ENCODE measurements at places on chromosomes 4 and X.

GRCh38 chr4:70399319-70399718 lies 1.6 kb downstream of the OPRPN start:
- no peak for DNase-seq

GRCh38 chr4:74219240-74219639 lies 61.3 kb downstream of the MTHFD2L start:
- no peak for DNase-seq

GRCh38 chrX:100658941-100659381 lies 15.0 kb downstream of the SRPX2 start:
- no peak for DNase-seq

DNA sequence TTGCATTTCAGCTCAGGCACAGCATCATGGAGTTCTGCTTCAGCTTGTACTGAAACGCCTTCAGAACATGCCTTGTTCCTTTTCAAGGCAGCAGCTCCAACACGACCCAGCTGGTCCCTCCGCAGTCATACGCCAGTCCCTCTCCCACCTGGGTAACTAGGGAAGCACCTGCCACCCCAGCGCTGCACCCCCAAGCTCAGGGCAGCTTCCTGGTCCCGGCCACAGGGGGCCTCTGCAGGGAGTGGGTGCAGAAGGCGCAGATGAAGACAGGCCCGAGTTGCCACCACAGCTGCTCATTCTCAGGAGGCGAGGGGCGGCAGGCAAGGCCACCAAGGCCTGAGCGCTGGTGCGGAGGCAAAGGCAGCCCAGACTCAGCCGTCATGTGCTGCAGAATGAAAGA lies 21.8 kb downstream of the WDR1 start:
- DNase-seq: no peak

DNA sequence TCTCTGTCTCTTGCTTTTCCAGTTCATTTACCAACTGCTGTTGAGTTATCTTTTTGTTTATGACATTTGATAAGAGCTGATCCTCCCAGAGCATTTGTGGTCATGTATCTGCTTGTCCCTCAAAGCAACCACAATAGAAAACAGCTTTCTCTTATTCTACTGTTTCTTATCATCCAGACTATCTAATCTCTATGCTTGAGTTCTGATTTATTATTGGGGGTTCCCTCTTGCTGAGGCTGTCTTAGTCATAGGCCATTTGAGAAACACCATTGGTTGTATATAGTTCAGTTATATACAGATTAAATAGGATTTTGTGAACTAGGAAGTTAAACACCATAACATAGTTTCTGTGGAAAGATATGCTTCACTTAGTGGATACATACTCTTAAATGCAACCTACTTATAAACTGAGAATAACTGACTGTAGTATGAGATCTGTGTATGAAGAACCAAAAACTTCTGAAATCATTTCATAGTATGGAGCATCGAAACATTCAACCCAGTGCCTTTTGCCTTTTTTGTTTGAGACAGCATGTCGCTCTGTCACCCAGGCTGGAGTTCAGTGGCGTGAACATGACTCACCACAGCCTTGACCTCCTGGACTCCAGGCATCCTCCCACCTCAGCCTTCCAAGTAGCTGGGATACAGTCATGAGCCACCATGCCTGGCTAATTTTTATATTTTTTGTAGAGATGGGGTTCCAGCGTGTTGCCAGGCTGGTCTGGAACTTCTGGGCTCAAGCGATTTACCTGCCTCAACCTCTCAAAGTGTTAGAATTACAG lies 75.8 kb downstream of the STIM2 start:
- DNase-seq: peak; percentile 78

DNA sequence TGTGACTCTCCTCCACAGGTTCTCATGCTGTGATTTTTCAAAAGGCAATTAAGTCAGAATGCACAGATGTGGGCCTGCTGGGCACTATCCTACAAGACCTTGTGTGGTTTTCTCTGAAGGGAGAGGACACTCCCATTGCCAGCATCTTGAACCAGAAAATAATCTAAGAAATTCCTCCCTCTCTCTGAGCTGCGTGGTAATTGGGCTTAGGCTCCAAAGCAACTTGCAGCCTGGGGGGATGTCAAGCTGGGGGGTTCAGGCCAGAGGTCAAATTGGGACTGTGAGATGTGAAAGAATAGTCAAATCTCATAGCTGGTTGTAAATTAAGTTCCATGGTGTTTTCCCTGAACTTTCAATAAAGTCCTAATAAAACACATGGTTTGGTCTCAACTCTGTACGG lies 350.6 kb upstream of the SLC7A11 start:
- DNase-seq: no peak

GRCh38 chr4:168496834-168497233 lies at the start of gene PALLD:
Gene PALLD, plus strand, starts transcription at chr4:168497052.
- DNase-seq: peak; percentile 65

DNA sequence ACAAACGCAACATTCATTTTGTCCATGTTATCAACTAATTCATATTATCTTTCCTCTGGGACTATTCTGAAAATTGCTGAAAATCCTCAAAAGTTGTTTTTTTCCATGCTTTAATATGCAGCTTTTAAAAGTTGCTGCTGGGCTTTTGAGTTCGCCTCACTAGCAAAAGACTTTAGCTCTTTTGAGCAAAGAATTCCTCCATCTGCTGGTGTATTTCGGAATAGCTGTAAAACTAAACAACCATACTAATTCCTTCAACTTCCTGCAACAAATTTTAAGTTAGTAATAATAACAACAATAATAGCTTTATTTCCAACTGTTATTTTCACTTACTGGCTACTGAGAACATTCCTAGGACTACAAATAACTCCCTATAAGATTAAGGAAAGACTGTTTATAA lies 124.5 kb upstream of the PLAC1 start:
- no peak for DNase-seq

GRCh38 chr4:25178838-25179261 lies 18.6 kb upstream of the SEPSECS start:
- no peak for DNase-seq

DNA sequence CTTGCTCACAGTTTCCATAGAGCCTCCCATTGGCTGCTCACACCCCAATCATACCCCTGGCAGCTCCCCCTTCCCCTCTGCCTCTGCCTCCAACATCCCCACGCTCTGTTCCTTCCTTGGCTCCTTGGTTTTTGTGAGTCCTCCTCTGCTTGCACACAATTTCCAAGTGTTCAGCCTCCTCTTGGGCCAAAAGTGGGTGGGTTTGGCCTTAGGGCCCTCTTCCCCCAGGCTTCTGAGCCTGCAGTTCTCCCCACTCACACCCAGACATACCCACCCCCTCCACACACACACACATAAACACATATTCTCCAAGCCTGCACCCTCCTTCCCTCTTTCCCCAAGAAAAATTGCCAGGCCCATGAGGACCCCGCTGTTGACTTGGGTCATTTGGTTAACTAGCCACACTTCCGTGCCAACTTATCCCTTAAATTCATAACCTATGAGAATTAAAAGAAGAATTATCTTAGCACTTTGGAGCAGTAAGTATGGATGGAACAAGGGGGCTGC lies 4.5 kb downstream of the APLN start:
- peak; percentile 34 for DNase-seq

GRCh38 chrX:41445171-41445570 lies 2.0 kb upstream of the NYX start:
- peak; percentile 36 for DNase-seq

GRCh38 chrX:119762718-119763117 lies 4.3 kb downstream of the SOWAHD start:
- DNase-seq: no peak

- peak; percentile 95 for DNase-seq
Observed at GRCh38 chr4:138875891-138876608, 139.5 kb upstream of the NOCT start.

GRCh38 chrX:13304052-13304451 lies 15.8 kb downstream of the ATXN3L start:
- no peak for DNase-seq

- no peak for DNase-seq
Observed at GRCh38 chrX:65757943-65758342, 90.5 kb downstream of the MSN start.

DNA sequence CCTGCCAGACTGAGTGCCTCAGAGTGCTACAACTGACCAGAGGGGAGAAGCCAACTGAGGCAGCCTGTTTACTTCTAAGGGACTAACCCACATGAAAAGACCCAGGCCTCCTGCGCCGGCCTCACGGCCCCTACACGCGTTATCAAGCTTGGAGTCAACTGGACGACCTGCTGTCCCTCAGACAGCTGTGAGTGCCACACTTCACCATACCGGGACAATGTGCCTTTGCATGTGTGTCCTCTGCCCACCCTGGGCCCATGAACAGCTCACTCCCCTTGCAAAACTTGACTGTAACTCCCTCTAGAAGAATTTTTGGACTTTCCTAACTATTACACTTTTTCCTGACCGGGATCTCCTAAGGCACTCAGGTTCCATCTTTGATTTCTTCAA lies 1.8 kb downstream of the NOP14 start:
- DNase-seq: peak; percentile 77

GRCh38 chr4:1626941-1627340 lies 57.2 kb downstream of the FAM53A start:
- DNase-seq: no peak

DNA sequence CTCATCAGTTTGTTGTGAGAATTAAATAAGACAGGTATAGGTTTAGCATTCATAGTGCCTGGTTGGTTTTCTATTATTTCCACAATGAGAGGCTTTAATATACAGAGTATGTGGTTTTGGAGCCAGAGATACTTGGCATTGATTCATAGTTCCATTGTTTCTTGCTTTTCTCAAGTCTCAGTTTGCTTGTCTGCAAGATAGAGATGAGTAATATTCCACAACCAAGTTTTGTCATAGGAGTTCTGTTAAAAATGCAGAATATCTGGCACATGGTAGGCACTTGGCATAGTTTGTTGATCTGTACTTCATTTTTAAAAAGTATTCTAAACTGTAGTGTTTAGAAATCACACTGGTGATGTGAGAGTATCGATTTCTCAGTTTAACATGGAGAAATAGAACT lies 37.5 kb upstream of the EDA2R start:
- no peak for DNase-seq

GRCh38 chr4:23504083-23504482 lies 385.8 kb downstream of the PPARGC1A start:
- no peak for DNase-seq

DNA sequence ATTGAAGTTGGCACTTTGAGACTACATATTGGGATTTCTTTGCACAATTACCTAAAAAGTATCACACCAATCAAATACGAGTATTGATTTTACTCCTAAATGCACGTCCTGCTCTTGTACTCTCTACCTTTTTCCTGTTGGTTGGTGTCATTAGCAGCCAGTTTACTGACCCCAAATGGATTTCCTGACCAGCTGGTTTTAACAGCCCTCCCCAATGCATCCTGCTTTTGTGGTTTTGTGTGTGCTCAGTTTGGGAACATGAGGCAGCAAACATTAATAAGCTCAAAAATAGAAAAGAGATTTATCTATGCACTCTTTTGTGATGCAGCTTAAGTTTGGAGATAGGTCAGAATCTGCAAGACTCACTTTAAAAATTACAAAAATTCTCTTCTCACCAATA lies 230.3 kb downstream of the MAPK10 start:
- DNase-seq: no peak

DNA sequence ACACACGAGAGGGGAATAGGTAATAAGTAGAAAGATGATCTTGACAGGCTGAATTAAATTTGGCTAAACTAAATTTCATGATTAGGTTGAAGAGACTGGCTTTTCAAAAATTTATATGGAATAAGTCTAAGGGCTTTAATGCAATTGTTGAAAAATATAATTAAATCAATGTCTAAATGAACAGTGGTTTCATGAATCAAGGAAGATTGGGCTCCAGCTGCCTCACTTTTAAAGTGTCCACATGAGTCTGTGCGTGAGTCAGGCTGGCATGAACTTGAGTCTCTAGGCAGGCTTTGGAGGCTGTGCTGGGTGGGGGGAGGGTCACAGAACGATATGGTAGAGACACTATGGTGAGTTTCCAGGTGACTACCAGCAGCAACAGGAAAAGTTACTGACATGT lies 111.9 kb downstream of the SORBS2 start:
- DNase-seq: no peak

DNA sequence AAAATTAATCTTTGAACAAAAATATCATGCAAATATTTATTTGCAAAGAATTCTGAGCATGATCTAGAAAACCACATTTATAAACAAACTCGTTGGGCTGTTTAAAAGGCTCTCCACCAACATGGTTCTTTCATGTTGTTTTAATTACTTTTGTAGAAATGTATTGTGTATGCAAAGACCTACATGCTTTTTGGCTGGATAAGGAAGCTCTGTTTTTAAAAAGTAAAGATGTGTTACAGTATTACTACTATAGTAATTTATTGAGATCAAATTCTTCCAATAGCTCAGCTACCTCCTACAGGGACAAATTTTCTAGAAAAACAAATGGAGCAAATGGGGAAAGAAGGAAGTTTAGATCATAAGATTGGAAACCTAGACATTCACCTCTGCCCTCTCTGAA lies 177.5 kb upstream of the TTC29 start:
- DNase-seq: no peak

DNA sequence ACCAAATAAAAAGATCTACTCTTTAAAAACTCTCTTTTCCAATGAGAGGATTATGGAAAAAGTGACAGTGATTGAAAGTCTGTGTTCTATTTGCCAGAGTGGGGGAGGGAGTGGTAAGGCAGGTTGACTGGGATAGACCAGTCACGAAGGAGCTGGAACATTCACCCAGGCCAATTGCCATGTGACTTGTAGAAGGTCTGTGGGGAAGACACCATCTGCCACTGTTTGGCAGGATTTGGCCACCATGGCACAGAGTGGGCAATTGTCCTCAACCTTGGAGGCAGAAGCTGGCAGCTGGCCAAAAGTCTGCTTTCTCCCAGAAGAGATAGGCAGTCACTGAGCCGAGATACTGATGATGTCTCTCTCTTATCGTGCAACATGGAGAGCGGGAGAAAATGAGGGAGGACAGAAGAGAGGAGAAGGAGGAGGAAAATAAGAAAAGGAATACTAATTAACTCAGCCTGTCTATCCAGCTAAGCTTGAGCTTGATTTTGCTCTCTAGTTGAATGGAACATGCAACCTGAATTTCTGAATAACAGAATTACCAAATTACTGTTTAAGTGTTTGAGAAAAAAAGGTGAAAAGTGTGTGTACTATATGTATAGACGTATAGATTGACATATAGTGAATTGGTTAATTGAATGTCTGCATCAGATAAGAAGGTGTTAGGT lies 267.1 kb downstream of the ARHGAP24 start:
- no peak for DNase-seq

- no peak for DNase-seq
Observed at GRCh38 chrX:22004866-22005265, 27.3 kb upstream of the PHEX start.

DNA sequence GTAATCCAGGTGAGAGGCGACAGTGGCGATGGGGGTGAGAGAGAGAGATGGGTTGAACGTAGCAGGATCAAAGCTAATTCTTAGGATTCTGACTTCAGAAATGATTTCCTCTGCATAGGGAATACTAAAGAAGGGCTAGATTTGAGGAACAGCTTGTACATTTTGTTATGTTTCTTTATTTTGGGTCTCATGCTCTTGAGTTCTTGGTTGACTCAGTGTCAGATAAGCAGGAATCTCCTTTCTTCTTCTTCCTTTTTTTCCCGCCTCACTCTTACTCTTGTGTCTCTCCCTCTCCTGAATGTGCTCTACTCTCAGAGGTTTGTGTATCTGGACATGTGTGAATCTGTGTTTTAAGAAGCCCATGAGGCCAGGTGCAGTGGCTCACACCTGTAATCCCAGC lies 36.4 kb downstream of the FAM193A start:
- DNase-seq: no peak

- no peak for DNase-seq
Observed at GRCh38 chr4:124610211-124610610, 102.3 kb downstream of the ANKRD50 start.

GRCh38 chr4:127400731-127401346 lies 231.9 kb upstream of the INTU start:
- peak; percentile 76 for DNase-seq
